Inflammatory macrophage (primary cell): ENCODE measurements at places on chromosomes 2 and 18.

DNA sequence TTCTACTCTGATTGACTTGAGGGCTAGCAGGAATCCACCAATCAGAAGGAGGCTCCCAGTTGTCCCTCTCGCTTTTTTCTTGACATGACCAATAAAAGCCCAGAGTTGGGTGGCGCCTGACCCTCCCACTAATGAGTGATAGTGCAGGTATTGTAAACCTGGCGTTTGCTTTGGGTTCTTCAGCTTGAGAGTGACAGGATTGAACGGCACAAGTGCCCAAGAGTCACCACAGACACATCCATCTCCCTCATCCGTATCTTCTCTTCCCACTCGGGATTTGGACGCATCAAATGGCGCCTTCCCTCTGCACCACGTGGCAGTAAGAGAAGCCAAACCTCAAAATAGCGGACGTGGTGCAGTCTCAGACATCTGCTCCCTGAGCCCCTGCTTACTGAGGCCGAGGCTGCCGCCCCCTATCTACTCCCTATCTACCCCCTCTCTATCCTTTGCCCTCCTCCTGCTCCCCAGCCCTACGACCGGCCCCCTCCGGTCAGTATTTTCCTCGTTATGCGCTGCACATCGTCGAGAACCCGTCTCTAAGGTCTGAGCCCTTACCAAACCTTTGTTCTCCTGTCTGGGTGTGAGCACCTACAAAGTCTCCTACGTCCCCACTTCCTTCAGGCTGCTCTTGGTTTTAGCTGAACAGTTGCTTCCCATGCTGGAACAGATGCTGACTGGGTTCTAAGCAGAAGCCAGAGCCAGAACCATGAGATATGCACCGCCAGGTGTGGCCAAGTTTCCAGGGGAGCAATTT, 881 bp upstream of the FAM161A start:
- peak; percentile 96 for DNase-seq

DNA sequence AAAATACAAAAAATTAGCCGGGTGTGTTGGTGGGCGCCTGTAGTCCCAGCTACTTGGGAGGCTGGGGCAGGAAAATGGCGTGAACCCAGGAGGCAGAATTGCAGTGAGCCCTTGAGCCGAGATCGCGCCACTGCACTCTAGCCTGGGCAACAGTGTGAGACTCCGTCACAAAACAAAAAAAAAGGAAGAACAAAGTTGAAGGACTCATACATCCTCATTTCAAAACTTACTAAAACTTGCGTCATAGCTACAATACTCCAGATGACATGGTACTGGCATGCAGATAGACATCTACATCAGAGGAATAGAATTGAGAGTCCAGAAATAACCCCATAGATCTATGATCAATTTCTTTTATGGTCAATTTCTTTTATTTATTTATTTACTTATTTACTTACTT, 13.6 kb upstream of the CYP27C1 start:
- DNase-seq = peak; percentile 84

GRCh38 chr2:113083296-113083695, 15.5 kb downstream of the IL1F10 start:
- peak; percentile 90 for DNase-seq

GRCh38 chr18:55421615-55422419, 166.2 kb downstream of the TCF4 start:
- no peak for DNase-seq
